ENCODE measurements at places on chromosomes 11 and 22.

- no peak for DNase-seq
Observed at GRCh38 chr11:44580701-44581100, 15.2 kb downstream of the CD82 start.

GRCh38 chr22:36745301-36745995 is 30.5 kb downstream of the IFT27 start:
- no peak for DNase-seq

DNA sequence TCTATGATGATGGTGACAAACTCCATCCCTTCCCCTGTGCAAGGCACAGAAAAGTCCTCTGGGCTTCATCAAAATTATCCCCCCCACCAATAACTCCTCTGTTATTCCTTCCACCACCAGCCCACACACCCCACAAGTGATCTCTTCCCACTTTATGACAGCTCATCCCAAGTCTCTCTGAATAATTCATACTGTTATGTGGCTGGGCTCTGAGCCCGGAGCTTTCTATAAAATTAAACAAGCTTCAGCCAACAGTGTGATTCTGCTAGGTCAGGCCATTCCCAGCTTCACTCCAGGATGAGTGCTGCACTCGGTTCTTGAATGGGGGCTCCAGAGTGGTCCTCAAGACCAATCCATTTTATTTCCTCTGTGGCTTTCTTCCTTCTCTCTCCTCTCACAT is 83.0 kb downstream of the INSC start:
- no peak for DNase-seq

DNA sequence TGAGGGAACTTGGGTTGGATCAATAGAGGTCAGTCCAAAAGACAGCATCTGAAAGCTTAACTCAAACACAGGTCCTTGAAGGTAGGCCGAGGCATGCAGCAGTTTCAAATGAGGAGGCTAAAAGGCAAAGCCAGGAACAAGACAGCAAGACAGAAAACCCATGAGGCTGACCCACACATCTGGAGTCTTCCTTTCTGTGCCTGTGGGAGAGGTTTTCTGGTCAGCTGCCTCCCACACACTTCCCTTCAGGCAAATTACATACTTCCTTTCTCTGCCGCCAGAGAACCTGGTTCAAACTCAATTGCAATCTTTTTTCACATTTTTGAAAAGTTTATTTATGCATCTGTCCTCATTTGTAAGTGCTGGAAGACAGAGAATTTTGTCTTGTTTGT is 29.8 kb upstream of the CRTAM start:
- DNase-seq, result no peak

DNA sequence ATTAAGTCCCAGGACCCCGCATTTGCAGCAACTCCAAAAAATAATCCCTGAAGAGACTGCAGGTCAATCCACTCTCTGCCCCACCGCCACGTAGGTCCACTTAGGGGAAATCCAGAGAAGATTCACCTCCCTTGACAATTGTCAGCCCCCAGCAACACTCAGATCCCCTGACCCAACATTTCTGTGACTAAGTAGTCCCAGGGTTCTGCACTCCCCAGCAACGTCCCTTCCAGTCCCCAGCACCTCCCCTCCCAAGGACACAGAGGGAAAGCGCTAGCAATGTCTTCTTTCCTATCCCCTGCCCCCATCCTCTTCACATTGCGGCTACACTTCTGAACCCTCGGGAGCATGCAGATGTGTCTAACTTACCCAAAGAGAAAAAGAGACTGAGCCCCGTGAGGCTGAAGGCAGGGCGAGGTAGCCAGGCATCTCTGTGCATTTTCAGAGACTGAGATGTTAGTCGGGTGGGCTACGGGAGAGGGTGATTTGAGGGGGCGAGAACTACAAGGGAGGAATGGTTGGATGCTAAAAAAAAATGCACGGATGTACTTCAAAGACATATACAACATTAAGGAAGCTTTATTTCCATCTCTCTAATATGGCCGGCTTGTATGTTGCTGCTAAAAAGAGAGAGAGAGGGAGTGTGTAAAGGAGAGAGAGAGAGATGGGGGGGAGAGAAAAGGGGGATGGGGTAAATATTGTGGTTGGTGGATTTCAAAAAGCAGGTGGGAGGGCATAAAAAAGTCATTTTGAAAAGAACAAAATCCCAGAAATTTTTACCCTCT is at the start of gene SCN2B:
TSS of gene SCN2B (minus strand) at position 647 of the 785 bp plus-strand sequence. CDS start at position 439, 208 bp downstream.
- no peak for DNase-seq

DNA sequence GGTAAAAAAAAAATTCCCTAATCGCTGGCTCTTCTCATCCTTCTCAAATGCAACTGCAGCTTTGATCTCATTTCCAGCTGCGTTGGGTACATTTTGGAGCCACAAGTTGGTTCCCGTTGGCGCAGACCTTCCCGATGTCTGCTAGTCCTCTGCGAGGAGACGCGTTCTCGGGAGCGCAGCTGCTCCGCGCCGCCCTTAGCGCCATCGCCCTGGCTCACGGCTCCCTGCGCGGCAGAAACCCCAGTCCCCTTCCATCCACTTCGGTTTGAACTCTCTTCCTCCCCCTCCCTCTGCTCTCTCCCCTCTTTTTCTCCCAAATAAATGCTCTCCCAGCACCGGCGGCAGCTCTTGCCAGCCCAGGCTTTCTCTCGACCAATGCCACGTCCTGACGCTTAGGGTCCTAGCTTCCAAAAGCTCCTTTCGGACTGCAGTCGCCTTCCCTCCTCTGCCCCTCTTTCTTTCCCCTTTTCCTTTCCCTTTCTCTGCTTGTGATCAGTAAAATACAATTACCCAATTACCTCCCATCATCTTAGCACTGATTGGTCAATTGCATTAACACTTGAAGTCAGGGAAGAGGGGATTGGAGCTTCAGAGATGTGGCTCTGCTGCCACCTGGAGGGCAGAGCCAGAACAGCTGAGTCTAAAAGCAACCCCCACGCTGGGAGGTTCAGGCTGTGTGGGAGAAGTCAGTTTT is 1165.7 kb downstream of the LRRC4C start:
- no peak for DNase-seq

- no peak for DNase-seq
Observed at GRCh38 chr11:65390996-65391395, 4.6 kb downstream of the FRMD8 start.

GRCh38 chr11:64036087-64037026 is 626 bp downstream of the FLRT1 start:
- no peak for DNase-seq

- DNase-seq, result no peak
Observed at GRCh38 chr11:112582366-112582765, 321.7 kb upstream of the PLET1 start.

Measured in activated CD4-positive, alpha-beta T cell treated with anti-CD3 and anti-CD28 coated beads for 1 hour (primary cell).